T follicular helper cell (primary cell): ENCODE measurements at places on chromosomes 2 and 18.

DNA sequence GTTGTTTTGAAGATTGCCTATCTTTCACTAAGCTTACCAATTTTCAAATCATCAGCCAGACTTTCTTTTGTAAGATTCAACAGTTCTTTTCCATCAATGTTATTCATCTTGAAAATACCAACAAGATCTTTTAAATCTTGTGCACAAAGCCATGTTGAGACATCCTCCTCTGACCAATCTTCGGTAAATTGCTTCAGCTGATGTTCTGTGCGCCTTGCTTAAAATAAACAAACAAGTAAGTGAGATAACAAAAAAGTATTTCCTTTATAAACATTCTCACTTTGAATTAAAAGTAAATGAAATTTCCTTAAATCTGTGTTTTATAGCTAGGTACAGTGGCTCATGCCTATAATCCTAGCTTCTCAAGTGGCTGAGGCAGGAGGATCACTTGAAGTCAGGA is 30.3 kb downstream of the WDSUB1 start:
- DNase-seq = no peak

GRCh38 chr2:209960676-209961630 is 41.5 kb upstream of the RPE start:
- no peak for DNase-seq

DNA sequence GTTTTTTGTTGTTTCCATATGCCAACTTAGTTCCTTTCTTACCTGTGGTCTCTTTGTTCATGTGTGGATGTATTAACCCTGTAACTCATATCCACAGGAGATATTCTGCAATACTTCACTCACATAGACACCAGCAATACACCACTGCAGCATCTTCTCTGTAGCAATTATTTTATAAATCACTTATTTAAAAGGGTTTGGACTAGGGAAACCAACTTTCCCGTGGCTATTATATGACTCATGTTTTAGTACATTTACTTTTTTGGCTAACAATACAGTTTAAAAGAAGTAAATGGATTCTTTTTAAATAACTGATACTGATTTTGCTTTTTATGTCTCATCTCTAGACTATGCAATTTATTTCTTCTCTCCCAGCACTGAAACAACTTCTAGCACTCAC is 488.9 kb downstream of the MBD2 start:
- DNase-seq = no peak

DNA sequence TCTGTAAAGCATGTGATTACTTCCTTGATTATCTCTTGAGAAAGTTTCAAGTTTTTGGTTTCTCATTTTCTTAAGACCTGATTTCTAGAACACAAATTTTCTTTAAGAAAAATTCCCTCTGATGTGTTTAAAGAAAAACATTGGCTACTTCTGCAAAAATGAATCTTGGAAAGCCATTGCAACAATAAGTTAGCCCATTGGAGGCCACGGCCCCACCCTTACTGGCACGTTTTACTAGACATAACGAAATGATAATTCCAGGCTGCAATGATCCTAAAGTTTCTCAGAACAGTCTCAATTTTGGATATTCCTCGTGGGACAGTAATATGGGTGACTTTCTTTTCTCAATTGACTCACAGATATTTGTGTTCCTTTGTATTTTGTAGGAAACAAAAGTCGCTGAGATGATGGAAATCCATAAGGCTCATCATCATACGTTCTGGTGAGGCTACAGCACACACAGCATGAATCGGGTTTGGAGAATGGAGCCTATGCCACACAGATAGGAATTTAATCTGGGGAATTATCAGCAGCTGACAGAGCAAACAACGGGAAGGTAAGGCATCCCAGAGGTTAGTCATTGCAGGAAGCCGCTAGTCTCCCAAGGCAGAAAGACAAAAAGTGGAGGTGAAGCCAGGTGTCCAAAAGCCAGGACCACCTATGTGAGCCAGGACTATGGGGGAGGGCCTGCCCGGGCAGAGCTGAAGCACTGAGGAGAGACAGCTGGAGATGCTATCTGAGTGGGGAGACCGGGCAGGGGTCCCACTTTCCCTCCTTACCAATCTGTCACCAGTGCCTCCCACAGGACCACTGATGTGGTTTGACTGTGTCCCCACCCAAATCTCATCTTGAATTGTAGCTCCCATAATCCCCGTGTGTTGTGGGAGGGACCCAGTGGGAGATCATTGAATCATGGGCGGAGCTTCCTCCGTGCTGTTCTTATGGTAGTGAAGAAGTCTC is 35.9 kb downstream of the SOWAHC start:
- no peak for DNase-seq

GRCh38 chr2:238105506-238106338 is 5.6 kb downstream of the ESPNL start:
- no peak for DNase-seq

DNA sequence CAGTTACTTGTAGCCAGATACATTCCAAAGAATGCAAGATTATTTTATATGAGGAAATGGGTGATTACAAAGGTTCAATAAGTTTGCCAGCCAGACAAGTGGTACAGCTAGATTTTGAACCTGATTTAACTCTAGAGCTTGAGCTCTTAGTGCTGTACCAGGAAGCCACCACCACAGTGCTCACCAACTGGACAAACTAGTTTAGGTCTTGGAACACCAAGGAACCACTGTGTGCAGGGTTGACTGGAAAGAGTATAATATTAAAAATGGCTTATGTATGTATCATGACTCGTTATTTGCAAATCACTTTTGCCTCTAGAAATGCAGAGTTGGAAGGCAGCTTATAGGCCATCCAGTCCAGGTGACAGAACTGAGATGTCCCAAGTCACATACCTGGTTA is 177.2 kb downstream of the TXNL1 start:
- no peak for DNase-seq

- DNase-seq = no peak
Observed at GRCh38 chr2:179005976-179006375, 44.0 kb downstream of the CCDC141 start.

- DNase-seq = no peak
Observed at GRCh38 chr2:229731916-229732315, 17.6 kb upstream of the DNER start.

GRCh38 chr2:233112329-233112728 is 52.2 kb downstream of the INPP5D start:
- no peak for DNase-seq

DNA sequence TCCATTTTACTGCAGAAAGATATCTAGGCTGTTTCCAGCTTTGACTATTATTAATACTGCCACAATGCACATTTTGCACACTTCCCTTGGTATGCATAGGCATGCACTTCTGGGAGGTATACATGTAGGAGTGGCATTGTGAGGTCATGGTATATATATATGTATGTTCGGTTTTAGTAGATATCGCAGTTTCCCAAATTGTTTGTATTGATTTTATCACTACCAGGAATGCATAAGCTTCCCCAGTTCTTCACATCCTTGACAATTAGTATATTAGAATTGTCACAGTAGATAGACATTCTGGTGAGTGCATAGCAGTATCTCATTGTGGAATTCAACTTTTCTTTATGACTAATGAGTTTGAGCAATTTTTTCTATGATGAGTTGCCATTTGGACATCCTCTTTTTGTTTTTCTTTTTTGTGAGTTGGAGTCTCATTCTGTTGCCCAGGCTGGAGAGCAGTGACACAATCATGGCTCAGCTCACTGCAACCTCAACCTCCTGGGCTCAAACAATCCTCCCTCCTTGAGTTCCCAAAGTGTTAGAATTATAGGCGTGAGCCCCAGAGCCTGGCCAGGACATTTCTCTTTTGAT is 4.2 kb upstream of the GRB14 start:
- no peak for DNase-seq

- no peak for DNase-seq
Observed at GRCh38 chr18:77015169-77015568, 117.4 kb downstream of the MBP start.

DNA sequence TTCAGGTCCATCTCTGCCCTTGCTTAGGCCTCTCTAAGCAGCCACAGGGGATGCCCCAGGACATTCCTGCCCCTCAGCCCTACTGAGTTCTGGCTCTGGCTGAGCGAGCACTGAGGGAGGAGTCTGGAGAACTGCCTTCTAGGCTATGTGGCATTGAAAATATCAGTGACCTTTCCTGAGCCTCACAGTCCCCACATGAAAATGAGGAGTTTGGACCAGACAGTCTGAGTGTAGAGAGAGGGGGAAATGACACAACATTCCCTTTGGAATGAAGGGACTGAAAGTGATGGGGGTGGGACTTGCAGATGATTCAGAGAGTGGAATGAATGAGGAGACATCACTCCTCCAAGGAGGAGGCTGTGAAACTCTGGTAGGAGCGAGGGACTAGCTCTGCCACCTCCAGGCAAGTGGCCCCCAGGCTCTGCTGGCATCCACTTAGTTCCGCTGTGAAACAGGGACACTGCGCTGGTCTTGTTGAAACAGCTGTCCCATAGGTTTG is 8.0 kb downstream of the TNS1 start:
- no peak for DNase-seq

GRCh38 chr2:45045706-45046105 is 36.5 kb upstream of the SIX2 start:
- no peak for DNase-seq

- DNase-seq = no peak
Observed at GRCh38 chr2:101294861-101295260, 13.6 kb downstream of the RNF149 start.

- DNase-seq = no peak
Observed at GRCh38 chr18:55268628-55269275, 309.5 kb upstream of the CCDC68 start.

DNA sequence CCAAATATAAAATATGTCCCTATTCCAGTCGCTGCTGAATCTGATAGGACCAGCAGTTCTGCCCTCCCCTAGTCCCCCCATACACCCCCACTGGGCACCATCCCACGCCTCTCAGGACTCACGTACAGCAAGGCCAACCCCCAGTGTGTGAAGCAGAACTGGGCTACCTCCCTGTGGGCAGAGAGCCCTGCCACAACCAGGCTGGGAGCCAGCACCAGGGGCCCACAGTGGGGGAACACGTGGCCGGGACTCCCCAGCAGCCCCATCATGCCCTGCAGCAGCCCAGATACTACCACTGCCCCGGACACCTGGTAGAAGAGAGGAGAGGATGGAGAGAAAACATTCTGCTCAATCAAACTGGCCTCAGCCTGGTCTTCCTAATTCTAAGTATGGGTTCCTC is 1.3 kb downstream of the SLC23A3 start:
- DNase-seq = no peak

DNA sequence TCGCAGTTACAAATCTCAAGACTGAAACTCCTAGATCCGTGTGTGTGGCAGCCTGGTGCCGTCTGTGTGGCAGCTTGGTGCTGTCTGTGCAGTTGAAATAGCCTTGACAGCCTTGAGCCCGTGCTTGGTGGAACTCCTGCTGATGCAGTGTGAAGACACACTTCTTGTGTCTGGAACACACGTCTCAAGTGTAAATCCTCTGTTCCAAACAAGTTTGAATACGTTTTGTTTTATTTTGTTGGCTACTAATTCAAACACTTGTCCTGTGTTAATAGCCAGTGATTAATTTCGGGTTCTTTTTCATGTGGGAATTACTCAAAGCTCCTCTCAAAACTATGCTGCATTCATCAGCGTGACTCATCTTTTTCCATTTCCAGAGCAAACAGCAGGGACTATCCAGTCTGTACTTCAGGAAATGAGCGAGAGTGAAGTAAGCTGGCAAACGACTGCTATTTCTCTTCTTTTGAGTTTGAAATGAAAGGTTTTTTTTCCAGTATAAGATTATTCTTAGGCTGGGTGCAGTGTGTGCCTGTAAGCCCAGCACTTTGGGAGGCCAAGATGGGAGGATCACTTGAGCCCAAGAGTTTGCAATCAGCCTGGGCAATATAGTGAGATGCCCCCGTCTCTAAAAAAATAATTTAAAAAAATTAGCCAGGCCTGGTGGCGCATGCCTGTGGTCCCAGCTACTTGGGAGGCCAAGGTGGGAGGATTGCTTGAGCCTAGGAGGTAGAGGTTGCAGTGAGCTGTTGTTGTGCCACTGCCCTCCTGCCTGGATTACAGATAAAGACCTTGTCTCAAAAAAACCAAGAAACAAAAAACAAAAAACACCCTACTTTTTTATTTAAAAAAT is 152.9 kb downstream of the SPP2 start:
- no peak for DNase-seq

DNA sequence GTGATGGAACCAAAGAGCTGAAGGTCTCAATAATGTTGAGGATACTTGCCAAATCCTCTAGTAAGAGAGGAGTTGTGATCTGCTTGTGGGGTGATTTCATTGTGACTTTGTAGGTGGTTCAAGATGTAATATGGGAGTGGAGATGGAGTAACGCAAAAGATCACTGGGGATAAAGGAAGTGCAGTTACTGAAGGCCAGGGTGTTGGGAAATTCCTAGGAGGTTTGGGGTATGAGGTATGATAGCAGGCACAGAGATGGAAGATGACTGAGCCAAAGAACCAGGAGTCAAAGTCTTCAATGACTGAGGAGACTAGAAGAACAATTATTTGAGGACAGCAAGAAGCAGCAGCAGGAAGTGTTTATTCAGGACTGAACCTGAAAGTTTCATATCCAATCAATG is 222.6 kb downstream of the NCKAP5 start:
- no peak for DNase-seq

- no peak for DNase-seq
Observed at GRCh38 chr2:25115902-25116301, 52.5 kb downstream of the POMC start.

- no peak for DNase-seq
Observed at GRCh38 chr2:240524963-240525718, 32.6 kb downstream of the ANKMY1 start.

GRCh38 chr18:25233528-25234321 is 118.2 kb downstream of the ZNF521 start:
- DNase-seq = no peak

DNA sequence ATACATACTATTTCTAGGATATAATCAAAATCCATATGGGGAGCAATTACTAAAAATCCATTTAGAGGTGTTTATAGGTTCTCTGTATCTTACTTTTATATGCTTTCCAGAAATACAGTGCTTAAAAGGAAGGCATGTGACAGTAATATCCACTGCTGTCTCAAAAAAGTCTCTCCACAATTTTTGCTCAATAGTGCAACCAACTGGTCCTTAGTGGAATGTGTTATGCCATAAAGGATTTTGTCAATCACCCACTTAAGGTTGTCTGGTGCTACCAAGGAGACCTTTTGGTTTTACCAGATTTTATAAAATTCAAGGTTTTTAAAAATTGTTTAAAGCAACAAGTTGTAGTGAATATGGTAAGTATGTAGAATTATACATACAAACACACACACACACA is 328.5 kb upstream of the DSEL start:
- DNase-seq = no peak

DNA sequence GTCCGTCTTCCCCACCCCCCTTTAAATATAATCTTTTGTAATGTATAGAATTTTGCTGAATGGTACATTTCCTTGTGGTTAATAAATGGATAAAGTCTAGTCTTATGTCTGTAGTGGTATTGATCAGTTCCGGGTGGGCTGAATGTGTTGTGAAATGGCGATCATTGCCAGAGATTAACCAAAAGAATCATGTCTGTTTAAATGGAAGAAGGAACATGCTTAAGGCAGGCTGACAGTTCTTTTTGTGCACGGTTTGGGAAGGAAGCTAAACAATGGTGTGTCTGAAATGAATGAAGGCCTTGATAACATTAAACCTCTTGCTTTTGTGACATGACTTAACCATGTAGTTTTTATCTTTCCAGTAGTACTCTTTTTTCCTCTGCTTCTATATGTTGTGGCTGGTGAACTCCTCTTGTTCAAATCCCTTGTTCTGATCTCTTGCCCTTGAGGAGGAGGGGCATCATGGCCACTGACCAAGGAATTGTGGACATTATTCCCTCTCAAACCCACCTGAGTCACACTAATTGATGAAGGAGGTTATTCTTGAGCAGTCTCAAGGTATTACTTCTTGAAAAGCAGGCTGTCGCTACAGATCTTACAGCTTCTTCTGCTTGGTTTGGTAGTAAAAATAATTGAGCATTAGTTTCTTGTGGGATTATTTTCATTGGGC is 1.7 kb downstream of the ACVR2A start:
- no peak for DNase-seq
